ENCODE measurements at places on chromosomes 7 and 10.
A peak's percentile ranks its signal among the peaks of the same experiment; 100 is the strongest.

GRCh38 chr7:47643716-47644400 is 61.9 kb upstream of the TNS3 start:
- DNase-seq: no peak

- DNase-seq: no peak
Observed at GRCh38 chr7:24319209-24319608, 35.2 kb downstream of the NPY start.

DNA sequence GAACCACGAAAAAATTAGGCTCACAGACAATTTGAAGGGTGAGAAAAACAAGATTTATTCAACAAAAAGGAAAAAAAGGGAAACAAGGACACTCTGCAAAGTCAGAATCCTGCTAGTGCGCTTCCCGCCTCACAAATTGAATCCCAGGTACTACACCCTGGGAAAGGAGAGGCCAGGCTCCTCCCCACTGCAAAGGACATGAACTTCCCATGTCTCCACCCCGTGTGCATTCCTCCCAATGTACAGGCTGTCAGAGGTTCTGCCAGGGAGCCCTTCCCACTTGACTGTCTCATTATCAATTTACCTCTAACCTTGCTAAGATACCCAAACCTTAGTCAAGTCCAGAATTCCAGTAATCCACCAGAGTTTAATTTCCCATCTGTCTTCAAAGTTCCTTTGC is 70.4 kb upstream of the CDK1 start:
- no peak for DNase-seq

DNA sequence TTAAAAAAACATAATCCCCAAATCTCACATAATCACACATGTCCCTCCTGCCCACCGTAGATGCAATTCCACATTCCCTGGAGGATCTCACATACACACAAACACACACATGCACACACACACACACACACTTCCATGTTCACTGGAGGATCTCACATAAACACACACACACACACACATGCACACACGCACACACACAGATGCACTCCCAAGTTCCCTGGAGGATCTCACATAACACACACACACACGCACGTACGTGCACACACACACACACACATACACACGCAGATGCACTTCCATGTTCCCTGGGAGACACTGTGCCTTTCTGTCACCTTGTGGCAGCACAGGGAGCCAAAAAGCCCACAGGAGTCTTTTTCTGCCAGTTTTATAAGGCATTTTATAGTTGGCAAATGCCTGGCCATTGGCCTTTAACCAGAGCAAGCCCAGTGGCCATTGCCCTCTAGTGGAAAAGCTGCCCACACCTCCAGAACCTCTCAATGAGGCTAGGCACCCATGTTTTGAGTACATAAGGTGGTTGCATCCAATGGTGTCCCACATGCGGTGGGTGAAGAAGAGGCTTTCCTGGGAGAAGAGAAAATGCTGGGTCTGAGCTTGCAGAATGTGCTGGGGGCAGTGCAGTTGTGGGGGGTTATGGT is 115.4 kb upstream of the ACBD5 start:
- no peak for DNase-seq

DNA sequence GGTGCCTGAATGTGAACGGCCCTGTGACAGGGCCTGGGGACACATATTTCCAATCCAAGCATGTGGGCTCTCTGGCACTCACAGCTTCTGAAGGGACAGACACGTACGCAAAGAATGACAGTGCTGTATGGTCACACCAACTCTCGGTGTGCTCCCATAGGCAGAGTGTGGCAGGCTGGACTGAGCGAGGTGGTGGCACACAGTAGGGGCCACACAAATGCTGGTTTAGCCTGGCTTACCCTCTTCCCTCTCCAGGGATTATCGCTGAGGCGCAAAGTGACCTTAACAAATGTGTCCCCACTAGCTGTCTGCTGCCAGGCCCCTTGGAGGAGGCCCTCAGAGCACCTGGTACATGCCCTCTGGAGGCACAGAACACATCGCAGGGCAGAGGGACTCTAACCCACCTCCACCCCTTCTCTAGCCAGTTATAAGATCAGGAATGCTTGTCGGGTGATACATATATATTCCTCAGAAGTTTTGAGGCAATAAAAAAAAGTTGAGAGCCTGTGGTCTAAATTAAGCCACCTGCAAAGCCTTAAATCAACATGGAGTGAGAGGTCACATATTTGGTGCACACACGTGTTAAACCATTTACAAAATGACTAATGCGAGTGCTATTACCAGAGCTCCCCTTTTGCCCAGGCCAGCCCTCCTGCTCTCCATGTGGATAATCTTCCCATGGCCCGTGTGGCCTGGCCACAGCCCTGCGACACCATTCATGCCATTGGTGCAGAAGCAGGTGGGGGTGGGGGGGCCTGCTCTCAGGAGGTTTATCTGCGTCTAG is 262.8 kb upstream of the GRB10 start:
- no peak for DNase-seq

GRCh38 chr7:137276189-137276588 is 67.3 kb downstream of the PTN start:
- no peak for DNase-seq

- no peak for DNase-seq
Observed at GRCh38 chr10:16765509-16766375, 51.5 kb downstream of the RSU1 start.

- peak; percentile 45 for DNase-seq
Observed at GRCh38 chr7:471866-472639, 47.6 kb downstream of the PDGFA start.

DNA sequence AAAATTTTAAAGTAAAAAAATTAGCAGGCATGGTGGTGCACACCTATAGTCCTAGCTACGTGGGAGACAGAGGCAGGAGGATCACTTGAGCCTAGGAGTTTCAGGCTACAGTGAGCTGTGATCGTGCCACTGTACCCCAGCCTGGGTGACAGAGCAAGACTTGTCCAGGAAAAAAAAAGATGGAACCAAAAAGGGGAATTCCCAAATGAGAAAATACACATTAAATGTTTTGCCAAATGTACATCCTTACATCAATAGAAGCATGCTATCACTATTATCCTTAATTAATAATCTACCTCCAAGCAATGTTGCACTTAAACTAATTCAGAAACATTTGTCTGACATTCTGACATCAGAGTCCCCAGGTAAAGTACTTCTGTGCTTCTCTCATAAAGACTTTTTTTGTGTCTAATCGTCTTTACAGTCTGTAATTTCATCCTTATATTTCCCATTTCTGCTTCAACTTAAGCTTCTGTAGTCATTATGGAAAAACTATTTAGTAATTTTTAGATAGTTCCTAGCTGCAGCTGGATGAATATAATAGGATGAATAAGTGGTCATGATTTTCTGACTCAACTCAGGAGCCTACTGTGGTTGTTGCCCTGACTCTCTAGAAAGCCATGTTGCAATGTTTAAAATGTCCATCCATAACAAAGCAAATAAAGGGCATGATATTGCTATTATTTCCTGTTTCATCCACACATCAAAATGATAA is 57.7 kb downstream of the MYPN start:
- DNase-seq: no peak

- no peak for DNase-seq
Observed at GRCh38 chr7:118839515-118839914, 615.0 kb downstream of the ANKRD7 start.

- DNase-seq: peak; percentile 20
Observed at GRCh38 chr7:74625446-74625845, 32.1 kb upstream of the GTF2I start.

- DNase-seq: peak; percentile 97
Observed at GRCh38 chr10:75469006-75469616, 37.7 kb downstream of the LRMDA start.

- DNase-seq: no peak
Observed at GRCh38 chr7:94307399-94308048, 87.2 kb upstream of the COL1A2 start.

GRCh38 chr7:24926623-24927524 is 53.1 kb downstream of the OSBPL3 start:
- peak; percentile 69 for DNase-seq

DNA sequence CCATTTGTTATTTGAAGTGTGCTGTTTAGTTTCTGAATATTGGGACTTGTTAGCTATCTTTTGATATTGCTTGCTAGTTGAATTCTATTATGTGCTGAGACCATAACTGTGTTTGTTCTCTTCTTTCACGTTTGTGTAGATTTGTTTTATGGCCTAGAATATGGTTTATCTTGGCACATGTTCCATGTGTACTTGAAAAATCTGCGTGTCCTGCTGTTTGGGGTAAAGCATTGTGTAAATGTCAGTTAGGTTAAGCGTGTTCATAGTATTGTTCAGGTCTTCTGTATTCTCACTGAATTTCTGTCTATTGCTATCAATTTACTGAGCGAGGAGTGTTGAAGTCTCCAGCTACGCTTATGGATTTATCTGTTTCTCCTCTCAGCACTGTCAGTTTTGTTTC is 19.4 kb downstream of the MMP21 start:
- no peak for DNase-seq

DNA sequence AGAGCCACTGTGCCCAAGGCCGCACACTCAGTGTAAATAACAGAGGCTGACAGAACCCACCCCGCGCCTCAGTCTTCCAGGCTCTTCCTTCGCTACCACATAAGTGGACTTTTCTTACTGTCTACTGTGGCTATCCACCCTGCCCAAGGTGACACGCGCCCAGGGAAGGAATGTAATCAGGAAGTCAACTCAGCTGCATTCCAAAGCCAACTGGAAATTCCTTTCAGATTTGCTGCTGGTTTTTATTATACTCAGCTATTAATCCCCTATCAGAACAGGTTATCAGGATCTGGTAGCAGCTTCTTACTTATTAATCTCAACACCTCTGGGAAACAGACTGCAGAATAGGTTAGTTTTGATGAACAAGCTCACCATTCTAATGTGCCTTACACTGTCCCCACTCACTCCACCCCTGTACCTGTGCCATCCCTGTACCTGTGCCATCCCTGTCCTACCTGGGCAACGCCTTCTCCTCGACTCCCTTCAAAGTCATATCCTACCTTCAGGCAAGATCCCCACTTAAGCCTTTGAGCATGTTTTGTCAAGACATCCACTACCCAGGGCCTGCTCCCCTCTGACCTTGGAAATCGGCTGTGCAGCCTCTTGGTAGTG is 90.7 kb downstream of the NHLRC2 start:
- DNase-seq: peak; percentile 51

DNA sequence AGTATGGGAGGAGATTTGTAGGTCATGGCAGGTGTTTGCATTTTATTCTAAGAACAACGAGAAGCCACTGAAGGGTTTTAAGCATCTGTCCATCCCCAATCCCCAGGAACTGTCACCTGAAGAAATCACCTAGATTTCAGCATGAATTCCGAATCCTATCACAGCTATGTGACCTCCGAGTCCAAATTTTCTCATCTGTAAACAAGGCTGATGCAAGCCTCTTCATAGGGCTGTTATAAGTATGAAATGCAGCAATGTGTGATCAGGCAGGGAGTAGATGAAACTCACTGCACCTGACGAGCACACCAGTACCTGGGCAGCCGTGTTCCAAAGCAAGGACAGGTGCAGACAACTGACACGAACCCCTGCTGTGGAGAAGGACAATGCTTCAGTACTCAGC is 14.0 kb downstream of the HABP2 start:
- no peak for DNase-seq

- DNase-seq: no peak
Observed at GRCh38 chr10:68231817-68232251, at the start of gene ATOH7. TSS of gene ATOH7 (minus strand) at chr10:68232113. CDS start at chr10:68231677, 436 bp downstream.

DNA sequence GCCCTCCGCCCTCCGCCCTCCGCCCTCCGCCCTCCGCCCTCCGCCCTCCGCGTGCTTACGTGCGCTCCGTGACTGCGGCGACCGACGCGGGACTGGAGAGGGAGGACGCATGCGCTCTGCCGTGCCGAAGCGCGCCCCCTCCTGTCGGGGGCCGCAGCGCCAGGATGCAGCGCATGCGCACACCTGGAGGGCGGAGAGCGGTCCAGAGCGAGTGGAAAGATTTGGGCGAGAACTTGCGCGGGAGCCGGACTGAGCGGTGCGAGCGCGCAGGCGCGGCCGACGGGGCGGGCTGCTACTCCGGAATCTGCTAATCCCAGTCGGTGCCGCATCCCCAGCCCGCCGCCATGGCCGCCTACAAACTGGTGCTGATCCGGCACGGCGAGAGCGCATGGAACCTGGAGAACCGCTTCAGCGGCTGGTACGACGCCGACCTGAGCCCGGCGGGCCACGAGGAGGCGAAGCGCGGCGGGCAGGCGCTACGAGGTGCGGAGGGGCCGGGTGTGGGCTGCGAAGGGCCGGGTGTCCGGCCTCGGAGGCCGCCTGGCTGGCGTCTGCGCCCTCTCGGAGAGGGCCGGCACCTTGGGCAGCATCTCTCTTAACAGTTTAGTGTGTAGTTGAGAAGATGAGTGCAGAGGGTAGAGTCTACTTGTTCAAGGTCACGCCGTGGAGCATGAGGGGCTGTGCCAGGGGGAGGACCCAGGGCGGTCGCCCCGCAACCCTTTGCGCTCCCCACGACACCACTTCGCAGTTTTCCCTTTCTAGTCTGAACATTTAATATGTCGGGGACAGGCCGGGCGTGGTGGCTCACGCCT is at the start of gene PGAM1:
TSS of gene PGAM1 (plus strand) at position 228 of the 812 bp plus-strand sequence. CDS start at position 345, 117 bp downstream.
- DNase-seq: peak; percentile 91

GRCh38 chr10:3776796-3777571 is 8.0 kb downstream of the KLF6 start:
- peak; percentile 85 for DNase-seq

DNA sequence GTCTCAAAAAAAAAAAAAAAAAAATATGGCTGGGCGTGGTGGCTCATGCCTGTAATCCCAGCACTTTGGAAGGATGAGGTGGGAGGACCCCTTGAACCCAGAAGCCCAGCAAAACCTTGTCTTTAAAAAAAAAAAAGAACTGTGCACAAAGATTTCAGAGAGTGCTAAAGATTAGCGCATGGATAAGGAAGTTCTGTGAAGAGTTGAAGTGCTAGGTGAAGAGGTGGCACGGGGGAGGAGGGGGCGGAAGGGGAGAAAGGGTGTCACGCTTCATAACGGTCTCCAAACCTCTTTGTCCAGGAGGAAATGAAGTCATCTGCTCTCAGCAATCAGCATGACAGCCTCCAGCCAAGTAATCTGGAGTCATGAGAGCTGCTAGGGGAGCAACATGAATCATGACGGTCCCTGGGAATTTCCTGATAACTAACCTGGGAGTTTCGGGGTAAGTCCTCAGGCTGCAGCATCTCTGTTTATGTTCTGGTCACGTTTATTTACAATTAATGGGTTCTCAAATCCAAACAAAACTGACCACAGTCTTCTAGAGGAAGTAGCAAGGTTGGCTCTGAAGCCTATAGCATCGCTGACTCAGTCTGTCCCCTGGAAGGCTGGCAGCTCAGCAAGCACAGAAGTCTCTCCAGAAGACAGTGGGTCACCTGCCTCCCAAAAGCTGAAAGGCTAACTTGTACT is 1.9 kb upstream of the PLAU start:
- peak; percentile 80 for DNase-seq

DNA sequence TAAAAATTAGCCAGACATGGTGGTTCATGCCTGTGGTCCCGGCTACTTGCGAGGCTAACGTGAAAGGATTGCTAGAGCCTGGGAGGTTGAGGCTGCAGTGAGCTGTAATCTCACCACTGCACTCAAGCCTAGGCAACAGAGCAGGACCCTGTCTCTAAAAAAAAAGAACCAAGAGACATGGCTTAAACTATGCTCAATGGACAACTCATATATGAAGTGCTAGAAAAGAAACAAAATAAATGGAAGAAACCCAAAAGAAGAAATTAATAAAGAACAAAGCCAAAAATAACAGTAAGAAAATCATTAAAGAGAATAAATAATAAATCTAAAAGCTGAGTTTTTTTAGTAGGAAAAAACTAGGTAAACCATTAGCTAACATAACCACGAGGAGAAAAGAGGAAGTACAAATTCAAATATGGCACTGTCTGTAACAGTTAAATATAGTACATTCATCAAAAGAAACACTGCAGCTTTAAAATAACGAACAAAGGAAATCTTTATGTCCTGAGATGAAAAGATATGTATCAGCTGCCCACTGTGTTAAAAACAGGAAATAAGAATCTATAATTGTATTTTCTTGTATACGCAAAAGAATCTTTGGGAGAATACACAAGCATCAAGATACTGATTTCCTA is 48.7 kb downstream of the UPF2 start:
- DNase-seq: no peak
